Fibroblast of villous mesenchyme (primary cell): ENCODE measurements at places on chromosomes 3 and 15.

- peak; percentile 87 for DNase-seq
These were observed 26.4 kb upstream of the ATP8B4 start for GRCh38 chr15:50145451-50145872.

- DNase-seq = no peak
These were observed 40.2 kb downstream of the ISL2 start for GRCh38 chr15:76376816-76377215.

DNA sequence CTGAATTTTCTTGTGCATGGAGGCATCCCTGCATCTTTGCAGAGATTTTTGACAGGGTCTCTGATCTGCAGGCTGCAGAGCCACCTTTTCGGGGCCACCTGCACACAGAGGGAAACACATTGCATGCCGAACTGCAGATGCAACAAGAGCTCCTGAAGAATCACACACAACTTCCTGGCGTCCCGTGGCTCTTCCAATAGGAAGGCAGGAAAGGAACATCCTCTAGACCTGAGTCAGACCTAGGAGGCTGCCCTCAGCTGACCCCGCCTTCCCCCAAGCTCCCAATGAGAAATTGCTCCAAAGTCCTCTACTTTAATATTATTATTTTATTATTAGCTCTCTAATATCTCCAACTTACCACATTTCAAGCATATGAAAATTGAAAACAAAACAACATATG, 213.2 kb upstream of the ARRDC4 start:
- DNase-seq = no peak

GRCh38 chr15:79091204-79091867, 756 bp upstream of the RASGRF1 start:
- peak; percentile 7 for DNase-seq

DNA sequence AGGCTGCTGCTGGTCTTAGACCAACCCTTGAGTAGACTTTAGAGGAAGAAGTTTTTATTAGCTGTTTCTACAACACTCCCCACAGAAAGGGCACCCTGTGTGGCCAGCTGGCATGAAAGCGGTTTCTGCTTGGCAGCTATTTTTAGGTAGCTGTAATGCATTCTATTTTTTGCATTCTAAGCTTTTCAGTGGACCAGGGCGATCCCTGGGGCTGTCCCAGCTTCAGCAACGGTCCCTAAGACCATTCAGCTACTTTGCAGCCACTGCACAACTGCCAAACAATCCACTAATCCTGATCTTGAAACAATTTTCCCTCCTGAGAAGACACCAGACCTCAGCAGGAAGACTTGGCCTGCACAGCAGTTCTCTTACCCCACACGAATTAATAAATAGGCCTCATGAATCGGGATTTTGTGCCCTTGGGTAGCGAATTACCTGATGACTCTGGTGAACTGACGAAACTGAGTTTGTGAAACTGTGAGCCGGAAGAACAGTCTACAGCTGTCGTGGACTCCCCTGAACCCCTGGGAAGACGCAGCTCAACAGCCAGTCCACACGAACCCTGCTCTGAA, 14.6 kb upstream of the TFRC start:
- DNase-seq = no peak

GRCh38 chr3:149291178-149291577, 42.3 kb downstream of the TM4SF18 start:
- no peak for DNase-seq

DNA sequence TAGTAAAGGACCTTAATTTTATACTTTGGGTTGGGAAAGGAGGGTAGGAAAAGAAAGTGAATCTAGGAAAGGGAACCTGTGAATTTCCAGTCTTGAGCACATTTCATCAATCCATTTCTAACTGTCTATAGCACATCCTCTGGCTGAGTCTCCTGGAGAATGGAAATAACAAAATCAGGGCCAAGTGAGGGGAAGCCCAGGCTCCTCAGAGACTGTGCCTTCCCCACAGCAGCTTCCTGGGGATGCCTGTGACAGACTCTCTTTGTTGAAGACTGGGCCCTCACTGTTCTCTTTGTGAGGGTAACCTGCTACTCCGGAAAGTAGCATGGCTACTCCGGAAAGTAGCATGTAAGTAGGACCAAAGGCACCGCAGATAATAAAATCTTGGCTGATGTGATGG, 22.6 kb upstream of the CSPG5 start:
- no peak for DNase-seq

GRCh38 chr15:70271422-70272088, 173.8 kb upstream of the TLE3 start:
- DNase-seq = peak; percentile 94

- DNase-seq = no peak
These were observed 137.1 kb upstream of the TSC22D2 start for GRCh38 chr3:150270883-150271590.

DNA sequence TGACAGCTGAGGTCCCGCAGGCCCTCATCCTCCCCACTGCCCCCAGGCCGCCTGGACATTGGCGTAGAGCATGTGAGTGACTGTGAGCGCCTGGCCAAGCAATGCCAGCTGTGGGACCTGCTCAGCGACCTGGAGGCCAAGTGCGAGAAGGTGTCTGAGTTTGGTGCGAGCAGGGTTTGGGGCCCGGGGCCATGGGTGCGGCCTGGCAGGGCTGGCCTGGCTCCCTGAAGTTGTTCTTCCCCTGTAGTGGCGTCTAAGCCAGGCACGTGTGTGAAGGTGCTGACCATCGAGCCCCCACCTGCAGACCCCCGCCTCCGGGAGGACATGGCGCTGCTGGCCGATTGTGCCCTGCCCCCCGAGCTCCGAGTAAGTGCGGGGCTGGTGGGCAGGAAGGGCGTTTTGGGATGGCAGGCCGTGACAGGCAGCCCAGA, 4.2 kb downstream of the ABTB1 start:
- DNase-seq = no peak

- DNase-seq = no peak
These were observed 37.4 kb downstream of the ARIH1 start for GRCh38 chr15:72511536-72511935.

- peak; percentile 10 for DNase-seq
These were observed at the start of gene BCHE for GRCh38 chr3:165837058-165837525. Gene BCHE (minus strand): TSS chr3:165837423. CDS start chr3:165831033, 6,390 bp downstream.

DNA sequence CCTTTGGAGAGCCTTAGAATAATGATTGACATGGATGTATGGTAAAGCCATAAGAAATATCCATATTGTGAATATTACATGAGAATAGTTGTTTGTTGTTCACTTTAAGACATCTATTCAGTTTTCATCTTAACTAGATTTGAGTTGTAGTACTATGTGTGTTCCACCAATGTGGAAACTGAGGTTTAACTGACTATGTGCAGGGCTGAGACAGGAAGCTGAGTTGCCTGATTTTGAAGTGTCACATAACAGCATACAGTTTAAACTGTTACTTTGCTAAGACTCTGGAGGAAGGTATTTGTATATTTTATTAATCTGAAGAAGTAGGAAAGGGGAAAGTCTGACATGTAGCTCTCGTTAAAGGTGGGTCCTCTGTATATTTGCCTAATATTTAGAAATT, 2.1 kb downstream of the ECT2 start:
- no peak for DNase-seq

GRCh38 chr15:82792068-82792467, 13.8 kb downstream of the FSD2 start:
- no peak for DNase-seq

DNA sequence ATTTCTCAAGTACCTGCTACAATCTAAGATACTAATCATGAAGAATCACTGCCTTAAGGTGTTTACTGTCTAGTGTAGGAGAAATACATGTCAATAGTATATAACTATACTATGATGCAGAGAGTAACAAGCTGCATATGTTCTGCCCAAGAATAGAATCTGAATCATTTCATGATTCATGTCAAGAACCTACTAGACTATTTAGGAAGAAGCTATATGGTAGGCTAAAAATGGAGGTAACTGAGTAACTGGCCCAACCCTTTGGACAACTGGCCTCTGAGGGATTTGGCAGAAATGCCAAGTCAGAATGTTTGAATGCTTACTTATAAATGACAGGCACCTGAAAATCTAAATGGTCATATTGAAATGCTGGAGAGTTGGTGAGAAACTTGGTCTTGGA, 59.9 kb upstream of the DGKG start:
- DNase-seq = no peak

DNA sequence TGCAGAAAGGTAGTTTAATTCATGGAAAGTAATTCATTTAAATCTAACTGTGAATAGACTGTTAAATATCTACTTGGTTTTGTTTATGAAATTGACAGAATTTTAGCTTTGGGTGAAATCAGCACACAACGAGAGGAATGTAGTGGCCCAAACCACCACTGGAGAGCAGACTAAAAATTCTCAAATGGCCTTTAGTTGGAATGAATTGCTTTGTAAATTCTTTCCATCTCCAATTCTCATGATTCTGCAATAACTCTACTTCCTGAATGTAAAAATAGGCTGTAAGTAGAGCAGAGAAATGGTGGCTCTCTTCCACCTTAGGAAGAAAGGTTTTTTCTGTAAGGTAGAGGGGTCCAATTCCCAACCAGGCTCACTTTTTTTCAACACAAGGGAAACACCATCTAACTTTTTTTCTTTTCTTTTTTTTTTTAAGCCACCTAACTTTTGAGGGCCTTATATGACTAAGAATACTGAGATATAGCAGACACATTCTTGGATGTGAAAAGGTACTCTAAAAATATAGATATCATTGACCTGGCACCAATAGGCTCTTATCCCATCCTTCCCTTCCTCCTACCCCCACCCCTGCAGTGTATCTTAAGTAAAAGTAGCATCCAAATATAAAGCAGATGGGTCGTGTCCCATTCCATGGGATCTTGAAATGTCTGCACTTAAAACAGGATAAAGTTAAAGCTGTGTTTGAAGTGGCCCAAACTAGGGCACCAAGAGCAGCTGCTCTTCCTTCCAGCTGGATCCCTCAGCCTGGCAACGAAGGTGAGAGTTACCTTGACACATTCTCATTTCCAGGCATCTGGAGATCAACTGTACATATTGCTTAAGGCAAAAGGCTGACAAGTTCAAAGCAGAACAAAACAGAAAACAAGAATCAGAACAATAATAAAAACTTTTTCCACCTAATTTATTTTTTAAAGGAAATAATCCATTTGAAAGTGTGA, 194.1 kb downstream of the TPRG1 start:
- DNase-seq = no peak

DNA sequence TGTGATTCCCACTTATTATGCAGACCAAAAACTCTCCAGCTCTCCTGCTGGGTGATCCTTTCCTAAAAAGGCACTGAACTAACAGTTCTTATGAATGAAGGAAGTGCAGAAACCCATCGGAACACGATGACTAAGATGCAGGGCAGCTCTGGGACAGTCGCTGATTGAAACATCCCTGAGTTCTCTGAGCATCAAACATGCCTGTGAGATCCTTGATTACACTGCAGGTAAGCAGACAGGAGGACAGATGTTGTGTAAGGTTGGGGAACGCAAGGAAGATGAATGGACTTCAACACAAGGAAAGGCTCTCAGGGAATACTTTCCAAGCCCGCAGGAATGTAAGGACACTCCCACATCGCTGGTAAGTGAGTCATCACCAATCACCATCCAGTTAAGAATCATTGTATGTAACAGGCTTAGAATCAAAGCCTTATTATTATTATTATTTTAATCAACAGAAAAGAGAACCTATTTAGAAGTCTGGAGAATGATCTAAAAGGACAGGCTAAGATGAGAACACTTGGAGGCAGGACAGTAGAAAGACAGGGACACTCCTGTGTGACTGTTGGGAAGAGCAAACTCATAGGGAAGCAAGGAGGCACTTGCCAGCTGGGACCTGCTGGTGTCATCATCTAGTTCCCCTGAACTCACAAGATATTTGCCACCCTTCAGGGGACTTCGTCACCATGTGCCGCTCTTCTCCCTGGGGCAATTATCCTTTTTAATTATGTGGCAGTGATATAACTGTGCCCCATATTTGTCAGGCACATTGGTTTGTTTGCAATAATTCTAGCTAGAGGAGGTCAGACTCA, 26.0 kb downstream of the TMEM158 start:
- peak; percentile 90 for DNase-seq
